ENCODE measurements at places on chromosomes 1 and 21. TPM values are rescaled to one million over a fixed set of nuclear protein-coding genes. Genes with fewer than 3 reads are reported as not detected.

Gene ENSA
- total RNA-seq, result 192 TPM

GRCh38 chr1:232635778-232636356, 5.9 kb upstream of the SIPA1L2 start:
- H3K36me3 ChIP-seq, result no peaks in the 10 kb centered on the region
- no peak overlapping the region for H3K4me3 ChIP-seq
- peaks cover 23% of the 10 kb centered on the region for H3K27me3 ChIP-seq
- peaks cover 7% of the 10 kb centered on the region for H3K4me1 ChIP-seq

DNA sequence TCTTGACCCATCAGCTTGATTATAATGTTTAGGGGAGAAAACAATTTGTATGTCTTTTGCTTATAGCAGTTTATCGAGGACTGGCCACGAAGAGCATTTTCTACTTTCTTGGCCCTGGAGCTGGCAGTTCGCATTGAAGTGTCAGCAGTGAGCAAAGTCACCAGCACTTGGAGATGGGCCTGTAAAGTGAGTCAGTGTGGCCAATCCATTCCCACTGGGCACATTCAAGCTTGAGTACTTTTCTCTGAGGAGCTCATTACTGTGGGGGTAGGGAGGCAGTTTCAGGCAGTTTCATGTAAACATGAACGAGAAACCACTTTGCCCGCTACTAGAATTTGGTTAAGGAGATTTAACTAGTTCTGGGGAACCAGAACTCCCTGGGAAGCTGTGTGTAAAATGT, 164.8 kb downstream of the PRDM2 start:
- no peak for DNase-seq
- H3K27me3 ChIP-seq, result peaks cover 6% of the 10 kb centered on the region
- no peaks in the 10 kb centered on the region for H3K36me3 ChIP-seq
- H3K27ac ChIP-seq, result no peak overlapping the region
- H3K4me3 ChIP-seq, result no peak overlapping the region
- H3K4me1 ChIP-seq, result no peaks in the 10 kb centered on the region

Gene SERTAD4
- not detected for total RNA-seq

DNA sequence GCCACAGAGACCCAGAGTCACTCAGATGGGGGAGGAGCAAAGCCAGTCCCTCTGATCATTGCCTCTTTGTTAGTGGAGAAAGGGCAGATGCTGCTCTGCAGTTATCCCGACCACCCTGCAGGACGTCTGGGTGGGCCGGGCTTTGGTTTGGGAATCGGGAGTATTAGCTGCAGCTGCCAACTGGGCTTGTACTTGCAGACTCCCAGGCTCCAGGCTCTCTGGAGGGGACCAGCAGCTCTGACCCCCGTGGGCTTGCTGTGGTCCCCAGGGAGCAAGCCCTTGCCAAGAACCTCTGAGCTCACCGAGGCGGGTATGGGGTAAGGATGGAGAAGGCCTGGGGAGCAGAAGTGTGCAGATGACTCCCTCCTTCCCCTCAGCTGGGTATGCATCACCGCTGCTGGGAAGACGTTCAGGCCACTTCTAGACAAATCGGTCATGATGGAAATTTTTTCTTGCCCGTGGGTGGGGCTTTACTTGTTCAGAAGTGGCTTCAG, 21.6 kb downstream of the MAPKAPK2 start:
- H3K36me3 ChIP-seq, result peaks cover 3% of the 10 kb centered on the region
- no peak overlapping the region for H3K4me3 ChIP-seq
- H3K27me3 ChIP-seq, result no peaks in the 10 kb centered on the region
- DNase-seq, result no peak
- peaks cover 79% of the 10 kb centered on the region for H3K4me1 ChIP-seq
